Stimulated activated CD8-positive, alpha-beta memory T cell treated with anti-CD3 and anti-CD28 coated beads, Interleukin-4, amount 100 ng/mL, for 1 hour (primary cell): ENCODE measurements at places on chromosomes 7 and 10.

- no peak for DNase-seq
Observed at GRCh38 chr10:21530641-21531040, 3.4 kb upstream of the MLLT10 start.

- DNase-seq: no peak
Observed at GRCh38 chr7:118762451-118762850, 537.9 kb downstream of the ANKRD7 start.

DNA sequence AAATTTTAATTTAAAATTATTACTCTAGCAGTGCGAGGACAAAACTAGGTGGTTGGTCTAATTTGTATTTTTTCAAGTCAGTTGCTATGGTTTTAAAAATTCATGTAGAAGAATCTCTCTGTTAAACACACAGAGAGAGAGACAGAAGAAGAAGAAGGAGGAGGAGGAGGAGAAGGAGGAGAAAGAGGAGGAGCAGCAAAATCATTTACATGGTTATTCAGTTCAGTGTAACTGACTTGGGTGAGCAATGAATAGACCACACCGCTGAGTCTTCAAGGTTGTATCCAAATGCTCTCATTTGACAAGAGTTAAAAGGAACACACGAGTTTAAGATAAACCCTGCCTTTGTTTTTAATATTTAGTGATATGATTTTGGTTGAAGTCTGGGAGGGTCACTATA, 131.1 kb downstream of the PDE1C start:
- DNase-seq: no peak

DNA sequence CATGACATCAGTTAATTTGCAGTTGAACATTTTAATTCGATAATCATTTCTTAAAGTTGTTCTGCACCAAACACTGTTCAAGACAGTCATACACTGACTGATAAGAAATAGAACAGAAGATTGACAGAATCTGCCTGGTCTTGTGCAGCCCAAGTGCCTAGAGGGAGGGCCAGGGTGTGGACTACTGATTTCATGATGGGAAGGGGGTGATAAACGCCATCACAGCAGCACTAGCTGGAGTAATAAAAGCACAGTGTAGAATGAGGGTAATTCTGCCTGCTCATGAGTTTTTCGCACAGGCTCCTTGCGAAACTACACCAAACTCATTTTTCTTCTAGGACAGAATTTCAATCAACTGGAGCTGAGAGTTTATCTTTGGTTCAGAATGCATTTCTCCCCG, 270.1 kb downstream of the ARL4A start:
- no peak for DNase-seq

- no peak for DNase-seq
Observed at GRCh38 chr7:35691366-35691765, 3.6 kb downstream of the HERPUD2 start.

DNA sequence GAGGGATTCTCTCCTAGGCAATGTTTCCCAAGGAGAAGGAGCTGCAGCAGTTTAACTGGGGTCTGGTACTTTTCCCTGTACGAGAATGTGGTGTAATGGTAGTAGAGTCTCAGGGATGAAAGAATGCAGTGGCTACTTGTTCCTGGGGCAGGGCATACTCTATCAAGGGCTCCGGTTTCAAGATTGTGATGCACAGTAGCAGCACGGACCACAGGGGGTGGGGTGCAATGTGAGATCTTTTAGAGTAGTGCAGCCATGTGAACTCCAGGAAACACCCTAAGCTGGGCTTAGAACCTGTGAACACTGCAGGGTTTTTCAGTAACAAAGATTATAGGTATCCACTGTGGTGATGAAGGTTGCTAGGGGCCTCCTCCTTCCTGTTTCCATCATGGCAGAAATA, 903.9 kb downstream of the NRG3 start:
- DNase-seq: no peak

DNA sequence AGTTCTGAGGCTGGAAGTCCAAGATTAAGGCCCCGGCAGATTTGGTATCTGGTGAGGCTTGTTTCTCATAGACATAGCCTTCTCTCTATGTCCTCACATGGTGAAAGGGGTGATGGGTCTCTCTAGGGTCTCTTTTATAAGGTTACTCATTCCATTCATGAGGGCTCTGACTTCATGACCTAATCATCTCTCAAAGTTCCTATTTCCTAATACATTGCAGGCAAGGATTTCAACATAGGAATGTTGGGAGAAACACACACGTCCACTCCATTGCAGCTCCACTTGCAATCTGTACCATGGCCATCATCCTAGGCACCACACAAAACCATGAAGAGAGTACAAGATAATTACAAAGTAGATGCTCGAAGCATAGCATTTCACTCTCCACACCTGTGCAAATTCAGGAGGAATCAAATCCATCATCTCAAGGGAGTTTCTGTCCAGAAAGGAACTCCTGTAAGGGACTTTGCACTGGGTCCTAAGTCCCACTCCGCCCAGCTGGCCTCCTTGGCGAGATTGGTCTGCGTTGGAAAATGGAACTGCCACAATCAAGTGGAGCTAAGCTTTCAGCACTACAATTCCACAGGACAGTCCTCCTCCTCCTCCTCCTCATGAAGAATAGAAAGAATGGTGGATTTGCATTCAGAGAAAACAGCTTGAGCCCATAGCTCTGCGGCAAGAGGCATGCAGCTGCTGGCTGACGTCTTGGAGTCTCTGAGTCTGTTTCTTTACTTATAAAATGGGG, 8.8 kb downstream of the DDC start:
- no peak for DNase-seq

DNA sequence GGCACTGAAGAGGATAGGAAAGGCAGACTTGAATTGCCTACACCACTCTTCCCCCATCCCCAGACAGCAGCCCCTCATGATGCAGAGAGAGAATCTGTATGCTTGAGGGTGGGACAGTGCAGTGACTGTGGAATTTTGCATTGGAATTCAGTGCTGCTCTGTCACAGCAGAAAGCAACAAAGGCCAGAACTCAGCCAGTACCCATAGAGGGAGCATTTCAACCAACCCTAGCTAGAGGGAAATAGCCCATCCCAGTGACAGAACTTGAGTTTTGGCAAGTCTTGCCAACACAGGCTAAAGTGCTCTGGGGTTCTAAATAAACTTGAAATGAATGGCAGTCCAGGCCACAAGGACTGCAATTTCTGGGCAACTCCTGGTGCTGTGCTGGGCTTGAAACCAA, 80.4 kb downstream of the TES start:
- DNase-seq: no peak

DNA sequence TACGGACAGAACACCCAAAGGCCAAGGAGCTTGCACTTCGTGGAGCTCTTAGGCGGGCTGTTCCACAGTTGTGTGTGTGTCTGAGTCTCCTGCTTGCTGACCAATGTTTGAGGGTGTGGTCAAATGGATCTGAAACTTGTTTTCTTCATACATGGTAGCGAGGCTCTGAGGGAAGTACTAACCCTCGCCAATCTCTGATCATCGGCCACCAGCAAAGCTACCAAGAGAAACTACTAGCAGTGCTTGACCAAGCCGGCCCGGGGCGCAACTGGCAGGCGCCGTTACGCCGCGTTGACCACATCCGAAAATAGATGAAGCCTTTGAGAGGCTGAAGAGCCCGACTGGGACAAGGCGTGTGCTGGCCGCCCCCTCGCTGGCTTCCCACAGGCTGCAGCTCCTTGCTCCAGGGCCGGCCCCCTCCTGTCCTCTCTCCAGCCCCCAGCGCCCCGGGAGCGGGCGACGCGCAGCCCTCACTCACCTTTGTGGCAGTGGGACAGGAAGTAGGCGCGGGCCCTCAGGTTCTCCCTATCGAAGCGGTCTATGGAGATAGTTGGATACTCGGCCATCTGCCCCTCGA, 384 bp downstream of the DCLRE1C start:
- no peak for DNase-seq

DNA sequence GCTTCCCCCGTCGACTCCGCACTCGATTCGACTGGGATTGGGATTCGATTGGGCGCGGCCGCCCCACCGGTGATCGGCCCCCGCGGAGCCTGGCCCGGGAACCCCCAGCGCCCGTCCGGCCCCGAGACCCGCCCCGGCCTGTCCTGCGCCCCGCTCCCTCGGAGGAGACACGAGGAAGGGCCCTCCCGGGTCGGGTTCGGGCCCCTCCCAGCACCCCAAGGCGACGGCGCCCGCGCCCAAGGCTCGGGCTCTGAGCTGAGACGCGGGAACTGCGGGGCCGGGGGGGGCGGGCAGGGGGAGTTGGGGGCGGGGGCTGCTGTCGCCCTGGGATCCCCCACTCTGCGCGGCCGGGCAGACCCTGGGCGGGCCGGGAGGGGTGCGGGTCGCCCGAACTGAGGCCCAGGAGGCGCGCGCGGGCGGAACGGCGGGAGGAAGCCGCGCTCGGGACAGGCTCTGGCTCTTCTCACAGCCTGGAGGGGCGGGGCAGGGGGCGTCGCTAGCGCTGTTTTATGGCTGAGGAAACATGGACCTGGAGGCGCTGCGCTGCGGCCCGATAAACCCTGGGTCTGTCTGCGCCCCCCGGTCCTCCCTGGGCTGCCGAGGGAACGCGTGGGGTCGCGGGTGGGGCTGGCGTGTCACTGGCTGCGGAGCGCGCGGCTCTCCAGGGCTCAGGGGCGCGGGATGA, 1.7 kb upstream of the NKX6-2 start:
- DNase-seq: no peak

GRCh38 chr7:152910545-152911225, 151.1 kb downstream of the ACTR3B start:
- DNase-seq: no peak
